ENCODE measurements at places on chromosomes 2 and 18.

GRCh38 chr2:152615177-152615576 is 102.1 kb downstream of the PRPF40A start:
- DNase-seq, result no peak

DNA sequence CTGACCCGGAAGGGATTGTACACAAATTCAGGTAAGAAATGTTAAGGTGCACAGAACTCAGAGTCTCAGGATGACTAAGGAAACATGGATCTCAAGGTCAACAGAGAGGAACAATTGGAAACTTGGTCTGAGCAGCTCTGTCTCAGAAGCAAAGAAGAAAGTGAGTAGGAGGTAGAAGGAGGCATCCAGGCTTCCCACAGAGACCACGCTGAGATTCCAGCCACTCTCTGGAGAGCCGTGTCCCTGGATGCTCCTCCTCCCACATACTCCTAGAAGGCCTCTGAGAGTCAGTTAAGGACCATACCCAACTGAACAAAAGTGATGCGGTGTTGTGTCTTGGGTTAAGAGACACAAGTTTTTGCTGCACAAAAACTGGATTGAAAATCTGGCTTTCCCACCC is 8.6 kb upstream of the PLB1 start:
- DNase-seq, result no peak

DNA sequence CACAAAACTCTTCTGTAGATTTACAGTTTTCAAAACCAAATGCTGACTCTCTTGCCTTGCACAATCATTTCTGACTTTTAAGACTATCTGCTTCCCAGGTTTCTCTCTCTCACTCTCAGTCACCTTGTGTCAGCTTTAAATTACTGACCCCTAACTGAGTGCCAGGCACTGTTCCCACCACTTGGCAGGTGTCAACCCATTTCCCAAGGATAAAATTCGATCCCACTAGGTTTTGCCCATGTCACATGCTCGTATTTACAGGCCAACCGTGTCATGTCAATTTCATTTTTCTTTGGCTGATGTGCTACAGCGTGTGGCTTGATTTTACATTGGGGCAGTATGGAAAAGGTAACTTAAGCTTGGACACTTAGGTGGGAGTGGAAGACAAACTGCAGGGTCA is 26.1 kb upstream of the LMAN1 start:
- no peak for DNase-seq

GRCh38 chr2:237995036-237995435 is 28.2 kb downstream of the UBE2F start:
- DNase-seq, result no peak

- no peak for DNase-seq
Measured at GRCh38 chr2:234682492-234683228, 185.8 kb upstream of the ARL4C start.

DNA sequence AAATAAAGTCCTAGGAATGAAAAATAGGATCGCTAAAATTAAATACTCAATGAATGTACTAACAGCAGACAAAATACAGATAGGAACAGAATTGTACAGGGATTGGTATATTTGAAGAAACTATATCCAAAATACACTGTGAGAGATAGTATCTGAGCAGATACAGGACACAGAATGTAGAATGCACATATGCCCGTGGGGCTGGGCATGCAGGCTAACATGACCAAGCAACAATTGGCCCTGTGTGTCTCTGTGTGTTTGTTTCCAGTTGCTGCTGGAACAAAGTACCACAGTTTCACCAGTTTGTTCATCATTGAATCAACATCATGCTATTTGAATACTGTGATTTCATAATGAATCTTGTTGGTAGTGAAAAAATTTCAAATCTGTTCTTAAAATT is 127.6 kb downstream of the PMAIP1 start:
- DNase-seq, result no peak

GRCh38 chr2:182377467-182377866 is 49.4 kb downstream of the PDE1A start:
- DNase-seq, result no peak

DNA sequence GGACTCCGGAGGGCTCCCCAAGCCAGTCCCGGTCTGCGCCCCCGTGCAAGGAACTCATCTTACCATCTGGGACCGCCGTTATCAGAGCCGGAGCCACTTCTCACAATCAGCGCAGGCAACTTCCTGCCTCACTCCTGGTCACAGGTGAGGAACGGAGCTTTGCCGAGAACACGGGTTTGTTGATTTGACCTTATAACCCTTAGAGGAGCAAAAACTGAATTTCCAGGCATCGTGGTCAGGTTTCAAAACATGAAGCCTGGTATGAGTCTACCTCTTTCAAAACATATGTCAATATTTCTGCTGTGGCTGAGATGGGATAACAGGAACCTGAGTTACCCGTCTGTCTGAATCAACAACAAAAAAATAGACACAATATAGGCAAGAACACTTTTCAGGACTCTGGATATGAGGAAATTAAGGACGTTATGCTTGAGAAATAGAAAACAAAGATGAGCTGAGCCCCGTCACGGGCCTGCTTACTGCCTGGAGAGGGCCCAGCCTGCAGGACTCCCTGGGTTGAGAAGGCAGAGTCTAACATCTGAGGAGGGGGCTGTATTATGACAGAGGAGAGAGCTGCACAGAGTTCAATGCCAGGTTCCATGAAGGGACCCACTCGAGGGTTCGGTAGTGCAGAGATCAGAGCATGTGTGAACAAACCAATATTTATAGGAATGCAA is 148.7 kb downstream of the NDUFA10 start:
- no peak for DNase-seq

GRCh38 chr2:160429248-160430000 is 64.2 kb downstream of the RBMS1 start:
- DNase-seq, result peak; percentile 73

GRCh38 chr2:227510620-227510958 is 38.6 kb downstream of the AGFG1 start:
- DNase-seq, result no peak

GRCh38 chr2:173354582-173355131 is at the start of gene CDCA7:
TSS of gene CDCA7 (plus strand) at chr2:173354872. CDS start at chr2:173354964, 92 bp downstream.
- peak; percentile 44 for DNase-seq

DNA sequence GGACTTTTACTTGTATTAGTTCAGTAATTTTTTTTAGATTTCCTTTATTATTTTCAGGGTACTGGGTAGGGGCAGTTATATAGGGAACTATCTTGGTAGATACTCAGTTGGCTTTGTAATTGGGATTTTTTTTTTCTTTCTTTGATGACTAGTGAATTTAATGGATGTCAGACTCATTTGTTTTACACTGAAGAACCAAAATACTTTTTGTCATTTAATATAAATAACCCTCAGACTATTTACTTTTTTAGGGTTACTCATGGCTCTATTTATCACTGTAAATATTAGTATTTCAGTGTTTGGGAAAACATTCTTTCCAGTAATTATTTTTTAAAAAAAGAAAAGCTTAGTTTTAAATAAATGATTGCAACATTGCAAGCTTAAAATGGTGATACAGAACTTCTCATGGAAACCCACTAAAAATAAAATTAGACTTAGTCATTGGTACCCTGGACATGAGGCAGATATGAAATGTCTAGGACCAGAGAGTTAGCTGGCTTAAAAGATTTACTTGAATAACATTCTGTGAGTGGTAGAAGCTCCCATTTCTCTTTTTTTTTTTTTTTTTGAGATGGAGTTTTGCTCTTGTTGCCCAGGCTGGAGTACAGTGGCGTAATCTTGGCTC is 74.4 kb upstream of the CYP20A1 start:
- DNase-seq, result no peak

- no peak for DNase-seq
Measured at GRCh38 chr2:187580462-187581124, 26.4 kb upstream of the TFPI start.

DNA sequence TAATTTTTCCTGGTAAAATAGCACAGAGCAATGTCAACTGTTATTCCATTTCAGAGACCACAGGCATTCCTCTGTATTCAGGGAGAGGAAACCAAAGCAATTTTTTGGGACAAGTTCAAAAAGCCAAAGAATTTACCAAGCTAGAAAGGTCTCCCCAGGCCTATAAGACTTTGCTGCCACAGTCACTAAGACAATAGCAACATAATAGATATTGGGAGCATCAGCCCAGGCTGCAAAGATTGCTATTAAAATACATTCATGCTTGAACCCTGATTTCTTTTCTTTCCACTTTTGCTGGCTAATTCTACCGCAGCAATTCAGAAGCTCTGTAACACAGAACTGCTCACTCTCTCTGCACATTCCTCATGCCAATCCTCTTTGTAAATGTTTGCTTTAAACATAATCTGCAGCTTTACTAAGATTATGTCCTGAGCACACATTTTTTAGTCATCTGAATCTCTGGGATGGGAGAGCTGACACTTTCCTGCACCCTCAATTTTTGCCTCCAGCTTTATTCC is 76.3 kb downstream of the CLHC1 start:
- DNase-seq, result no peak

GRCh38 chr18:14089781-14090180 is 42.5 kb downstream of the ZNF519 start:
- DNase-seq, result no peak

GRCh38 chr2:240344904-240345303 is 90.6 kb upstream of the GPC1 start:
- no peak for DNase-seq

DNA sequence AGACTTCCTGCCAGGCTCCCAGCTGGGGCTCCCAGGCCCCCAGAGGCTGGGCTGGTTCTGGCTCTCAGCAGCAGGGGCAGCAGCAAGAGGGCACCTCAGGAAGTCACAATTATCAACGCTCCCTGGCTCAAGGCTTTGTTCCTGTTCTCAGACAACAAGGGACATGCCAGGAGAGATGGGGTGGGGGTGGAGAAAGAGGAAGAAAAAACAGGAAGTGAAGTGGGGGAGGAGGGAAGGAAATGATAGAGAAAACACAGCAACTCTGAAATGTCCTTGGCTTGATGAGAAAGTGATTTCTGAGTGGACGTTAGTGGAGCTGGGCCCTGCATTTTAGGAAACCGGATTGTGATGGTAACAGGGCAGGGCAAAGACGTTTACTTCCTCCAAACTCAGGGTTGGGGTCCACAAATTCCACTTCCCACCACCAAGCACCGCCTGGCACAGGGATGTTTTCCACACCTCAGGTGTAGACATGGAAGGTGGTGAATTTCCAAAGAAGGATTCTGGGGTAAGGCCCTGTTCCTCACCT is 40.4 kb downstream of the CYRIA start:
- DNase-seq, result peak; percentile 10

- DNase-seq, result no peak
Measured at GRCh38 chr2:190177249-190178040, 114.9 kb upstream of the MSTN start.

All from CD4-positive, alpha-beta T cell treated with Interleukin-12 subunit alpha and Interleukin-12 subunit beta, for 1 hour (primary cell).